Right renal pelvis (tissue), 4 donors: ENCODE measurements at places on chromosomes 3 and 15.

- no peak for DNase-seq
Observed at GRCh38 chr15:42146551-42147430, 9.6 kb downstream of the PLA2G4F start.

GRCh38 chr3:137988982-137989381, 21.0 kb upstream of the CLDN18 start:
- DNase-seq = no peak

DNA sequence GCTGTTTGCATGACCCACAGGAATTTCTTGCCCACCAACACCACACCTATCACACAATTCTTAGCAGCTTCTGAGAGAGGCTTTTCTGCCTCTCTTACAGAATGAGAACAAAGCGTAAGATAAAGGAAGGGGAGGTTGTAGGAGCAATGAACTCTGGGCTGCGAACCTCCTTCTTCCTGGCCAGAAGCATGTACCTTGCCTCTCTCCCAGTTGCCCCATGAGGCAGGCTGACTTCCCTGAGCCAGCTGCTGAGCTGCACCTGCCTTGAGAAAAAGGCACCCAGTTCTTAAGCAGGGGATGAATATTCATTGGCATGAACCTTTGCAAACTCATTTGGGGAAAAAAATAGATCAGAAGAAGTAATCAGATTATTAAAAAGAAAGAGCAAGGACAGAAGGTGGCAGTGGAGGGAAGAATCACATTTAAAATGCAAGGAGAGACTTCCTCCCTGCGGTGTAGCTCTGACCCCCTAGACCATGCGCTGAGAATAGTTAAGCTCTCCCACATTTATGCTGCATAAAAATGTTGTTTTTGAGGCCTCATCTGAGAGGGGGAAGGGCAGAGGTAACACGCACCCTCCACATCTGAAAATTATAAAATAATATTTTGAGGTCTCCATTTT, 304.8 kb downstream of the EPHB1 start:
- no peak for DNase-seq

GRCh38 chr3:122014741-122015140, 7.3 kb downstream of the ILDR1 start:
- DNase-seq = no peak

DNA sequence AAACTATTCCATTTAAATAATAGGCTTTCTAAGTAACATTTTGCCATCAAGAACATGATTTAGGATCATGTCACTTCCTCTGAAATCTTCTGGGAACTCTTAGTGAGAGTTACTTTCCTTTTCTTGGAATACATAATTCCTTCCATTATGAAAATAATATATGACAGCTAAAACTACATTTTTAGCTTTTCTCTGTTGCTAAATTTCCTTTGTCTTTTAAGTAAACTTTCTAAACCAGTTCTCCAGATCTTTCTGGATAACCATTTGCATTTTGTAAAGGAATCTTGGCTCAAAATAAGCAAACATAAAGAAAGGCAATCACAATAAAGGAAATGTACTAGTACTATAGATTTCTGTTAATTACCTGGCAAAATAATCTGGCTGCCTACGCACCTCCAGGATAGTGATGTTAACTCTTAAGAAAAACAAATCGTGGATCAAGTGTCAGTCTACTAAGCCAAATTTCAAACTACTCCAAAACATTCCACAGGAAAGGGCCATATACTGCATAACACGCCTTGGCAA, 165.7 kb downstream of the ZNF385D start:
- no peak for DNase-seq

GRCh38 chr3:172537507-172538158, 14.4 kb upstream of the TNFSF10 start:
- no peak for DNase-seq

DNA sequence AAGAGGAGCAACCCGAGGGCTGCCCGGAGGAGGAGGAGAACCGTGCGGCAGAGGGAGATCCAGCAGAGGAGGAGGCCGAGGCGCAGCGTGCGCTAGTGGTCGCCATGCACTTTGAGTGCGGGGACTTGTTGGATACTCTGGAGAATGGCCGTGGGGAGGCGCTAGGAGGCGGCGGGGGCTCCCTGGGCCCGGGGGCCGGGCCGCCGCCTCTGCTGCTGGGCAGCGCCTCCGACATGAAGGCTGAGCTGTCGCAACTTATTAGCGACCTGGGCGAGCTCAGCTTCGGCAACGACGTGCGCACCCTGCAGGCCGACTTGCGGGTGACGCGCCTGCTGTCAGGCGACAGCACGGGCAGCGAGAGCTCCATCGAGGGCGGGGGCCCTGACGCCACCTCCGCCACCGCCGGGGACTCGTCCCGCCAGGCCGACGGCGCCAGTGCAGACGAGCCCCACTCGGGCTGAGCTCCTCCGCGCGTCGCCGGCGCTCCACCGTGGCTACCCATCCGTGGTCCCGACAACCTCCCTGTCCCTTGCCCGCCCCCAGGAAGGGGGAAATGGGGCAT, 2.0 kb downstream of the FAM43A start:
- DNase-seq = no peak

- no peak for DNase-seq
Observed at GRCh38 chr3:131568460-131568859, 65.7 kb upstream of the MRPL3 start.

- no peak for DNase-seq
Observed at GRCh38 chr3:120435621-120436020, 15.2 kb downstream of the FSTL1 start.

DNA sequence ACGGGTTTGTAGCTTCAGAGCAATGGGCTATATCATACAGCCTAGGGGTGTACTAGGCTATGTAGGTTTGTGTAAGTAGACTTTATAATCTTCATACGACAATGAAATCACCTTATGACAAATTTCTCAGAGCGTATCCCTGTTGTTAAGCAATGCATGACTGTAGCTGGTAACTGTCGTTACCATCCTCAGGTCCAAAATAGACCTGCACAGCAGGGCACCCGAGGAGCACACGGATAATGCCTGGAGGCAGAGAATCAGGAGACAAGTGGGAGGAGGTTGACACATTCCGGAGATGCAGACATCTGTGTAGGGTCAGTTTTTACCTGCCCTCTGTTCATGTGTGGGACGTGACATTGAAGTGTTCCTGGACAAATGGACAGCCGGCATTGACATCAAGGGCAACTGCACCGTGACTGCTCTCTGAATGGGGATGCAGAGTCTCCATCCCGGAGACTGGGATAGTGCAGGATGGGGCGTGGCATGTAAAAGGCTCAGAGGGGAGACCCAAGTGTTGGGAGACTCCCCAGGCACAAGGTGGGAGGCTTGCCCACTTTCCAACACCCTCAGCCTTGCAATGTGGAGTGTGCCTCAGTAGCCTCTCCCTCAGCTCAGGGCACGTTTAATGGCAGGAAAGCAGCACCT, 45.9 kb upstream of the PGPEP1L start:
- DNase-seq = no peak

GRCh38 chr15:95497634-95498033, 832.9 kb upstream of the NR2F2 start:
- DNase-seq = no peak

- no peak for DNase-seq
Observed at GRCh38 chr3:16319307-16319706, 54.3 kb downstream of the OXNAD1 start.

- no peak for DNase-seq
Observed at GRCh38 chr3:117278424-117279190, 569.0 kb downstream of the TUSC7 start.

- no peak for DNase-seq
Observed at GRCh38 chr15:41606997-41607396, 48.0 kb downstream of the TYRO3 start.

- no peak for DNase-seq
Observed at GRCh38 chr3:124014366-124014942, 22.5 kb upstream of the ROPN1 start.

GRCh38 chr3:100545371-100545770, 53.0 kb downstream of the TMEM45A start:
- DNase-seq = no peak

DNA sequence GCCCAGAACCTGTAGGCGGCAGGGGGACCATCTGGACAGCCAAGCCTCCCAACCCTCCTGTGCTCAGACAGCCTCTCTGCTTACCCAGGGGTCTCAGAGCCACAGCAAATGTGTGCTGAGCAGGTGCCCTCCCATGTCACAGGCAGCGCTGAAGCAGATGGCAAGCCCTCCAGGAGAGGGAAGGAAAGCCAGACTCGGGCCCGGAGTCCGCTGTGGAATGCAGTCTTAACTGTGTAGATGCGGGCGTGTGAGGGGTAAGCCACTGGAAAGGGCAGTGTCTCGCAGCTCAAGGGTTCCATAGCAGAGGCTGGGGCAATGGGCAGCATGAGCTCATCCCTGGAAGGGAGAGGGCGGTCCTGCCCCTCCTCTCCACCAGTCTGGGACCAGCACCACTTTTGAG, 45.6 kb downstream of the UMPS start:
- no peak for DNase-seq

DNA sequence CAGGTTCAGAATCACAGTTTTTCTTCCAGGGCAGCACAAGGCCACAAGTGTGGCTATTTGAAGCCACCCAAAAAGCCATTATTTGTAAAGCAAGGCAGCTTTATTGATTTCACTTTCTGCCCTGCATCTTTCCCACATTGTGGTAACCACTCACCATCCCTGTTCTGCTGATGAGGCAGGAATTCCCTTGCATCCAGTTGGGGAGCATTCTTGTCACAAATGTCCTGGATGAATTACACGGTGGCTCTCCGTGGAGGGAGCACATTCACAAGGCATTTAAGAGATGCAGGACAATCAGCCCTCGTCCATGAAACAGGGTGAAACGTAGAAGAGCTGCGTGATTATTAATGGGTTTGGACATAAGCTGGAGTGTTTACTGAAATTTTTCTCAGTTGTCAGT, 111.2 kb downstream of the APBA2 start:
- DNase-seq = no peak

DNA sequence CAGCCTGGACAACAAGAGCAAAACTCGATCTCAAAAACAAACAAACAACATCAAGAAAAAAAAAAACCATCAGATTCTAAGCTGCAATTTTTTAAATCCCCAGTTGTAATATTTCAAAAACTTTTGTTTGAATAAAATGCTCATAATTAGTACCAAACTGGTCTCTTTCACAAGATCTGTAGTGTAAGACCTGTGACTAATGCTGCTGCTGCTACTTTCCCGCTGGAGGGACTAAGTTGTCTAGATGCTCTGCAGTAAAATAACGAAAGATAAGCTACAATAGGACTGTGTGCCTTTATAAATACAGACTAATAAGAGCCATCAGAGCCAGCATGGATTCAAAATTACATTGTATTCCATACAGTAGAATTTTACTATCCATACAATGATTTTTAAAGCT, 45.4 kb downstream of the TM4SF4 start:
- DNase-seq = no peak

DNA sequence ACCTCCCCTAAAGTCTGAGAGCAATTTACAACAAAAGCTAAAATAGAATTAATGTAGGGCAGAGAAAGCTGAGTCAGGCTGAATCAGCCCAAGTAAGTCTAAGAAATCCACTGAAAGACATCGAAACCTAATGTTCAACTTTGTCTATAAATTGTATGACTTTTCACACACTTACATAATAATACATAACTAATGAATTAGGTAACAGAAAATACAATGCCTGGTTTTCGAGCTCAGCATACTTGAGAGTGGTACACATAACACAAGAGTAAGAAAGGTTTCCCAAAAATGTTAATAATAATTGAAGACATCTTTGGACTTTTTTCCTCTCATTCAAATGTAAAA, 55.3 kb upstream of the VGLL4 start:
- no peak for DNase-seq

GRCh38 chr3:127479449-127479848, 111.1 kb downstream of the TPRA1 start:
- no peak for DNase-seq

DNA sequence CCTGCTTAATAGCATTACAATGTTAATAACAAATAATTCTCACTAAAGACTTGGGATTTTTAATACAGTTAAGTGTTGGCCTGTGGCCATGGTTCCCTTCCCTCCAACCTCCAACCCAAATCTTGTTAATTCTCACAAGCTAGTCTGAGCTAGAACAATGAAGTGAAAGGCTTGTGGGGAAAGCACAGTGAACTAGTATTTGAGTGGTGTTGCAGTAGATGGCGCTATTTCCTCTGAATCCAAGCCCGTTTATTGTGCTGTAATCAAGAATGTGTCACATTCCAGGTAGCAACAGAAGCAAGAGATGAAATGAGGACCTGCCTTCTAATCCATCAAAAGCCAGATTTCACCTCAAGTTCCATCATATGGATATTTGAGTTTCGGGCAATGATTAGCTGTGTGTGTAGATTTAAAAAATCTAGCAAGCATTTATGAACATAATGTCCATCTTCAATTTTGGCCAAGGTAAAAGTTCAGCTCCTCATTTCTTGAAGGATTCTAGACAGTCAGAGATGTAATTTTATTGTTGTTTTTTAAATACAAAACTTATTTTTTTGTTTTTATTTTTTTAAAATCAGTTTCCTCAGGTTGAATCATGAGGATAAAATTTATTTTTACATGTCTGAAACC, 160.7 kb downstream of the SQOR start:
- peak; percentile 12 for DNase-seq

DNA sequence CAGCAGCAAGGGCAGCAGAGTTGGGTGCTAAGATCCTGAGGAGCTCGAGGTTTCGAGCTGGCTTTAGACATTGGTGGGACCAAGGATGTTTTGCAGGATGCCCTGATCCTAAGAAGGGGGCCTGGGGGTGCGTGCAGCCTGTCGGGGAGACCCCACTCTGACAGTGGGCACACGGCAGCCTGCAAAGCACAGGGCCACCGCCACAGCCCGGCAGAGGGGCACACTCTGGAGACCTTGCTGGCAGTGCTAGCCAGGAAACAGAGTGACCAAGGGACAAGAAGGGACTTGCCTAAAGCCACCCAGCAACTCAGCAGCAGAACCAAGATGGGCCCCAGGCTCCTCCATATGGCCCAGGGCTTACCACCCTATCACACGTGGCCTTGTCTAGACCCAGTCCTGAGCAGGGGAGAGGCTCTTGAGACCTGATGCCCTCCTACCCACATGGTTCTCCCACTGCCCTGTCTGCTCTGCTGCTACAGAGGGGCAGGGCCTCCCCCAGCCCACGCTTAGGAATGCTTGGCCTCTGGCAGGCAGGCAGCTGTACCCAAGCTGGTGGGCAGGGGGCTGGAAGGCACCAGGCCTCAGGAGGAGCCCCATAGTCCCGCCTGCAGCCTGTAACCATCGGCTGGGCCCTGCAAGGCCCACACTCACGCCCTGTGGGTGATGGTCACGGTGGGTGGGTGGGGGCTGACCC, 18.8 kb downstream of the SEC61A1 start:
- no peak for DNase-seq

DNA sequence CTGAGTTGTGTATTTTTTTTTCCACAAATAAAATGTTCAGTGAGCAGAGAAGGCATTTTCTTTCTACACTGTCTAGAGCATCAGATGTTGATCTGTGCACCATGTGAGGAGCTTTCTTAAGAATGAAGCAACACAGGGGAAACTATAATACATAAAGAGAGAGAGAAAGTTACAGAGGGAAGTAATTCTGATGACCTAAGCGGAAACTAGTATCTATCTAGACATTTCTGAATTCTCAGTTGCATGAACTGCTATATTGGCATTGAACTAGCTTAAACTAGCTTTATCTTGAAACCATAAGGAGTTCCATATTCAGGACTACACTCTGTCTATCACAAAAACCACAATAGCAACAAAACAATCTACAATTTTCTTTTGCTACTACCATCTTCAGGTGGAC, 822.4 kb downstream of the VGLL3 start:
- DNase-seq = no peak

GRCh38 chr15:63677778-63678177, 80.6 kb downstream of the FBXL22 start:
- DNase-seq = no peak

GRCh38 chr15:71747128-71748083, 62.9 kb upstream of the NR2E3 start:
- no peak for DNase-seq
